Midbrain (tissue), 1 donor: ENCODE measurements at places on chromosomes 5 and 9.
A peak's percentile ranks its signal among the peaks of the same experiment; 100 is the strongest.

DNA sequence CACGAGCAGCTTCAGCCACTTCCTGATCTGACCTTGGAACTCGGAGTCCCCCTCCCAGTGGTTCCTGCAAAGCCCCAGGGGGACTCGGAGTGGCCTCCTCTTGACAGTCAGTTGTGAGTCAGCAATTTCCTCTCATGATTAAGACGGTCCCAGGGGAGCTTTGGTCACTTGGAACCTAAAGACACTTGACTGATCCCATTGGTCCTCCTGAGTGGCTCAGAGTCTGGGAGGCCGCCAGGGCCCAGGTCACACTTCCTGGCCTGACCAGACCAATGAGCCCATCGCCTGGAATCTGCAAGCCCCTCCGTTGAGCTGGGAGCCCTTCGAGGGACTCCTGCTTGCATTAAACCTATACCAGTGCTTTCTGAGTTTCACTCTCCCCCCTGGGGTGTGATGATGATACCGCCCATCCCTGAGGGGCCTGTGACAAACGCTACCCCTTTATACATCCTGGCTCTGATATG lies 29.1 kb downstream of the TSPAN17 start:
- DNase-seq = no peak

DNA sequence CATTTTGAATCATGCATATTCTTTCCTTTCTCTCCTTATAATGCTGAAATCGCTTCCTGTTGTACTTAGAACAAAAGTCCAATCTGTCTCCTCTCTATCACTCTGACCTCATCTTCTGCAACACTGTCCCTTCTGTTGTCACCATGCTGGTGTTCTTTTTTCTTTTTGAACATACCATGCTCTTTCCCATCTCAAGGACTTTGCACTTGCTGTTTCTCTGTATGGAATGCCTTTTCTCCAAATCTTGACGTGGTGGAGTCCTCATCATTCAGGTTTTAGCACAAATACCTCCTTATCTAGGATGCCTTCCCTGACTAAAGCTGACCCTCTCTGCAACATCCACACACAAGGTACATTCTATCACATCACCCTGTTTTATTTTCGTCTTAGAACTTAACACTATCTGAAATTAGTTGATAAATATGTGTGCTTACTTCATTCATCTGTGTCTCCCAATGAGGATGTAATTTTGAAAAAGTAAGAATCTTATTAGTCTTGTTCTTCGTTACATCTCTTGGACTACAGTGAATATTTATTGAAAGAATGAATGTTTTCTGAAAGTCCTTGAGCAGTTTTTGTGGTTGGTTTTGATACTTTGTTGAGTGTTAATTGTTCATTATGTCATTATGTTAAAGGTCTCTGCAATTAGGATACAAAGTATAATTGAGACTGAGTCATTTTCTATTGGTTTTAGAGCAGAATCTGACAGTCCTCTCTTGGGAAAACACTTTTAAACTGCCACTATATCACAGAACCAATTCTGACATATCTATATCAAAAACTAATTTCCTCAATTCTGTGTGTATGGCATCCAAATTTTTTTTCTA lies 145.3 kb upstream of the RASA1 start:
- no peak for DNase-seq

- peak; percentile 5 for DNase-seq
Measured at GRCh38 chr9:136133191-136133958, 14.7 kb upstream of the TMEM250 start.

DNA sequence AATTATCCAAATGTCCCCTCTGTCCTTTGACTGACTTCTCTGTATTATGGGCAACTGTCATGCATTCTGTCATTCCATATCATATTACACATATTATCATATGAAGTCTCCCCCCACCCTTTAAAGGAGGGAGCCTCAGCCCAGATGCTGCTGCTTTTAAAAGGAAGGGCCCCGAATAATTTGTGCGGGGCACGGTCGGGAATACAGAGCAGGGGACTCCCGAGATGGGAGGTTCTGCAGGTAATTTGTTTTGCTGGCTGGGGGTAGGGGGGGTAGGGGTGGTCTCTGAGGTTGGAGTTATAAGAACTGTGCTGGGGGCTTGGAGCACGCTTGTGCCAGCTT lies 10.1 kb upstream of the LHX2 start:
- DNase-seq = no peak

GRCh38 chr5:114327987-114328386 lies 33.9 kb upstream of the KCNN2 start:
- DNase-seq = no peak

DNA sequence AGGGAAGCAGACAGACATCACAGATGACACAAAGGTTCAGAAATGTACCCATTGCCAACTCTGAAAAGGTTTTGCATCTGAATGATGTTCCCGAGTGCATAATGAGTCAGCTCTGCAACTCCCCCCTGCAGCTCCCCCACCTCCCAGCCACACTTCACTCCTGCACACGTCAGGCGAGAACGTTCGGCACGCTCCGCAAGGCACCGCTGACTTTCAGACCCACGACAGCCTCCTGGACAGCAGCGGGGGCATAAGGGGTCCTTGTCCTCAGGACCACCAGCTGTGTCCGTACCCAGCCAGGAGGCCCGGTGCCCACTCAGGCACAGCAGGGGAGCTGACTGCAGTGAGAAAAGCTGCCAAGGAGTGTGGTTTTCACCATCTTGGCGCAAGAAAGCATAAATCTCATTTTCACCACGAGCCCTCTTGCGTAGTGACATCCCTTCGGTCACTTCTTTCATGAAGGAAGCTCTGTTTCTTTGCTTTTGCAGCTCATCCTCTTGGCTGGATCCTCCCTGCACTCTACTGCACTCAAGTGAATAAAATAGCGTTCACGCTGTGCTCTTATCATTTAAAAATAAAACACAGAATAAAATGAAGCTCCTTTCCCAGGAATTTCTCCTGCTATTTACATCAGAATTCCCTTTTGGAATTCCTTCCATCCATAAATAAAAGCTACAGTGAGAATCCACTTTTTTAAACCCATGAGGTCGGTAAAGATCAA lies 9.9 kb downstream of the GFPT2 start:
- no peak for DNase-seq

DNA sequence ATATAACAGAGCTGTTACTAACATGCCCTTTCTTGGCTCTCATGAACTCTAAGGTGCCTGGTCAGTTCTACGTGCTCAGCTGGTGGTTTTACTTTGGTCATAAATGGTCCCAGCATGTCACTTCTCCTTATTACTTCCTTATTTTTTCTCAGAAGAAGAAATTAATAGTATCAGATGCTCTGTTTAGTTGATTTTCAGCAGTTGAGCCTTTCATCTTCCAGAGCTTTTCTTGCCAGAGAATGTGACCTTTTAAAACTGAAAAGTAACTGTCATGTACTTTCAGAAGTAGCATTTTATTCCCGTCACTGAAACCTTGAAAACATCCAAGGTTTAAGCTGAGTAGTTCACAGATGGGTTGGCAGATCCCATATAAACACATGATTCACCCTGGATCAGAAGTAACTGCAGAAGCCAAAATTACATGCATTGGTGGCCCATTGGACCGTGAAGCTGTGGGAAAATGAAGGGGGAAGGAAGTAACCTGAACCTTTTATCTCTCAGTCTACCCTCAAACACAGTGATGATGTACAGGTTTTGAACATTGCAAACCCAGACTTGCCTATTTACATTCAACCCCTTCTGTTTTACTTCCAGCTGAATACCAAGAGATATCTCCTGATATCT lies 50.5 kb downstream of the HACD4 start:
- DNase-seq = no peak

GRCh38 chr5:176987583-176987982 lies 19.0 kb downstream of the UIMC1 start:
- no peak for DNase-seq

GRCh38 chr9:91761362-91761761 lies 188.7 kb downstream of the ROR2 start:
- DNase-seq = no peak

DNA sequence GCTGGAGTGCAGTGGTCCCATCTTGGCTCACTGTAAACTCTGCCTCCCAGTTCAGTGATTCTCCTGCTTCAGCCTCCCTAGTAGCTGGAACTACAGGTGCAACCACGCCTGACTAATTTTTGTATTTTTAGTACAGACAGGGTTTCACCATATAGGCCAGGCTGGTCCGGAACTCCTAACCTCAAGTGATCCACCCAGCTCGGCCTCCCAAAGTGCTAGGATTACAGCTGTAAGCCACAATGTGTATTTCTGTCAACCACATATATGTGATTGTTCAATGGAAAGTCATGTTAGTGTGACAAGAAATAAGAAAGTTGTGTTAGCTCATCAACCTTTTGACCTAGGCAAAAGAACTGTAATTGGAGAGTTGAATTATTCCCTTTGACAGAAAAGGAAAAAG lies 677.1 kb upstream of the CHD1 start:
- DNase-seq = no peak

DNA sequence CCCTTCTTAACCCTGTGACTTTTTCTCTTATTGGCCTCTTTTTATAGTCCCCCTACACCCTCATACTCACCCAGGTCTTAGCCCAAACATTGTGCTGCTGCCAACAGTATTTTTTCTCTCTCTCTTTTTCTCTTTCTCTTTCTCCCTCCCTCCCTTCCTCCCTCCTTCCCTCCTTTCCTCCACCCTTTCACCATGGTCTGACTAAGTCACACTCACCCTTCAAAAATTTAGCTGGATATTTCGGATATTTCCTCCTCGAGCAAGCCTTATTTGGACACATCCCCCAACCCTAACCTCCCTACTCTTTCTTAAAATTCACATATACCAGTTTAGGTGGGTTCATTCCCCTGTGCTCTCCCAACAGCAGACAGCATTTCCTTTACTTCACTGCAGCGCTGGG lies 64.7 kb downstream of the FGF1 start:
- DNase-seq = no peak

GRCh38 chr5:175444905-175445456 lies 999 bp upstream of the DRD1 start:
- no peak for DNase-seq
